Stimulated activated CD4-positive, alpha-beta T cell treated with anti-CD3 and anti-CD28 coated beads, Interleukin-2, amount 100 ng/mL, for 24 hours (primary cell): ENCODE measurements at places on chromosomes 6 and 20.

GRCh38 chr20:31606804-31607639 is 1.9 kb downstream of the ID1 start:
- no peak for DNase-seq

DNA sequence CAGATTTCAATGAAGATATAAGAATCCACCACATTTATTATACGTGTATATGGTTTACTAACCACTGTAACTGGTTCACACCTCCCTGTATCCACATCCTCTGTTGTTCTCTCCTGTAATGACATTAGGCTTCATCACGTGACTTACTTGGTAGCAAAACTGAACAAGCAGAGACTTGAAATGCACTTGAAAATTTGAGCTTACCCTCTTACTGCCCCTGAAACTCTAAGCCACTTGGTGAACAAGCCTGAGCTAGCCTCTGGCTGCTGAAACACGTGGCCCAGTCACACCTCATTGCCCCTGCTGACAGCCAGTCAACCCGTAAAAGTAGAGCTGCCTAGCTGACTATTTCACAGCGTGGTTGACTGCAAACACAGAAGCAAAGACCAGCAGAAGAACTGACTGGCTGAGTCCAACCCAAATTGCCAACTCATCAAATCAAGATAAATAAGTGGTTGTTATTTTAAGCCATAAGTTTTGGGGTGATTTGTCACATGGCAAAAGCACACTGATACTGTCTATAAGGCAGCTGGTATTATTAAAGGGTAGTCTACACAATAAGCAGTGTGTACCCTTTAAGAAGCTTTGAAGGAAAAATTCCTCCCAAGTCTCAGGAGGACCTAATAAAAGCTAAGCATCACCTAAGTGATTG is 109.0 kb downstream of the RALGAPA2 start:
- DNase-seq: no peak

- DNase-seq: no peak
These were observed 54.9 kb downstream of the PLAGL1 start for GRCh38 chr6:143952947-143953701.

- no peak for DNase-seq
These were observed 6.0 kb downstream of the SLC22A23 start for GRCh38 chr6:3450888-3451287.

- DNase-seq: no peak
These were observed 31.4 kb upstream of the NR2E1 start for GRCh38 chr6:108134213-108134970.
